T-helper 9 cell (primary cell): ENCODE measurements at places on chromosomes 7 and 10.

- DNase-seq, result no peak
Observed at GRCh38 chr7:137342828-137343261, 688 bp downstream of the PTN start.

GRCh38 chr7:18202315-18203045 is 174.8 kb upstream of the PRPS1L1 start:
- DNase-seq, result no peak

- no peak for DNase-seq
Observed at GRCh38 chr7:121180436-121181063, 148.2 kb upstream of the WNT16 start.

- DNase-seq, result no peak
Observed at GRCh38 chr10:120969219-120969645, 118.1 kb downstream of the WDR11 start.

DNA sequence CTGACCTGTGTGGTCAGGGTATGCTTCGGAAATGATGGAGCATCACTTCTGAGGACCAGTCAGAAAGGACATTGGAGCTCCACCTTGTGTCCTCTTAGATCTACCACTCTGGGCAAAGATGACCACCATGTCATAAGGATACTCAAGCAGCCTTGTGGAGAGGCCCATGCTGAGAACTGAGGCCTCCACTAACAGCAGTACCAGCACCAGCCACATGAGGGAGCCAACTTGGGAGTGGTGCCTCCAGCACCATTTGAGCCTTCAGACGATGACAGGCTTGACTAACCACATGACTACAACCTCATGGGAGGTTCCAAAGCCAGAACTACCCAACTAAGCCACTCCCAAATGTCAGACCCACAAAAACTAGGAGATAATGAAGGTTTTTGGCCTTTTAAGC is 116.0 kb downstream of the NPTX2 start:
- DNase-seq, result no peak

- DNase-seq, result no peak
Observed at GRCh38 chr7:48180981-48181380, 9.7 kb downstream of the ABCA13 start.

DNA sequence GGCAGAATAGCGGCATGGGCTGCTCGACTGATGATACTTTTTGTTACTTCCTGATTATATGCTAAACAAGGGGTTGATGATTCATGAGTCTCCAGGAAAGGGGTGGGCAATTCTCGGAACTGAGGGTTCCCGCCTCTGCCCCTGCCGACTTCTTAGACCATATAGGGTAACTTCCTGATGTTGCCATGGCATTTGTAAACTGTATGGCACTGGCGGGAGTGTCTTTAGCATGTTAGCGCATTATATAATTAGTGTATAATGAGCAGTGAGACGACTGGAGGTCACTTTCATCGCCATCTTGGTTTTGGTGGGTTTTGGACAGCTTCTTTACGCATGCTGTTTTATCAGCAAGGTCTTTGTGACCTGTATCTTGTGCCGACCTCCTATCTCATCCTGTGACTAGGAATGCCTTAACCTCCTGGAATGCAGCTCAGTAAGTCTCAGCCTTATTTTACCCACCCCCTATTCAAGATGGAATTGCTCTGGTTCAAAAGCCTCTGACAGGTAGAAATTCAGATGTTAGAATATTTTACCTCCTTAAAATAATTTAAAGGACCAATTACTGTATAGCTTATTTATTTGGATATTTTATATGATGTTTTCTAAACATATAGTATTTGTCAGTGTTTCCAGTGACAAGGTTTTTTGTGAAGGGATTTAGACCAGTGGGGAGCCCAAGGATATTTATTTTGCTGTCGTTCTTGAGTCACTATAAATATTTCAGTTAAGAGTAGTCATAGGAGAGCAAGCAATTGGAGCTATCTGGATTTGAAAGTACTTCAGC is 90.1 kb upstream of the PIK3CG start:
- no peak for DNase-seq

GRCh38 chr10:31578181-31578852 is 259.3 kb downstream of the ZEB1 start:
- no peak for DNase-seq

DNA sequence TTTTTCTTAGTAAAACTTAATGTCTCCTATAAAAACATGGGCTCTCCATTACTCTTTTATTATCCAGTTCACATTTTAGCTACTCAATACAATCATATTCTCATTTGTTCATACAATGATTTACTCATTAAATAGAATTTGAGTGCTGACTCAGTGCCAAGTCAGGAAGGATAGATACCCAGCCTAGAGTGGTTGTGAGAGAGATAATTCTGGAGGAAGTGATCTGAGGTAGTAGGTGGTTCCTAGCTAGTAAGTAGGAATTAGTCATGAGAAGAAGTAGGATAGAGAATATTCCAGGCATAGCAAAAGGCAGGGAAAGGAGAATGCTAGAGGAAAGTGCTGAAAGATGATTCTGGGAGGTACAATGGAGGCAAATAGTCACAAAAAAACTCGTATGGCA is 133.5 kb upstream of the MBL2 start:
- DNase-seq, result no peak

- no peak for DNase-seq
Observed at GRCh38 chr10:77101341-77101740, 536.3 kb downstream of the KCNMA1 start.

- DNase-seq, result no peak
Observed at GRCh38 chr7:155638366-155638765, 6.1 kb upstream of the RBM33 start.

DNA sequence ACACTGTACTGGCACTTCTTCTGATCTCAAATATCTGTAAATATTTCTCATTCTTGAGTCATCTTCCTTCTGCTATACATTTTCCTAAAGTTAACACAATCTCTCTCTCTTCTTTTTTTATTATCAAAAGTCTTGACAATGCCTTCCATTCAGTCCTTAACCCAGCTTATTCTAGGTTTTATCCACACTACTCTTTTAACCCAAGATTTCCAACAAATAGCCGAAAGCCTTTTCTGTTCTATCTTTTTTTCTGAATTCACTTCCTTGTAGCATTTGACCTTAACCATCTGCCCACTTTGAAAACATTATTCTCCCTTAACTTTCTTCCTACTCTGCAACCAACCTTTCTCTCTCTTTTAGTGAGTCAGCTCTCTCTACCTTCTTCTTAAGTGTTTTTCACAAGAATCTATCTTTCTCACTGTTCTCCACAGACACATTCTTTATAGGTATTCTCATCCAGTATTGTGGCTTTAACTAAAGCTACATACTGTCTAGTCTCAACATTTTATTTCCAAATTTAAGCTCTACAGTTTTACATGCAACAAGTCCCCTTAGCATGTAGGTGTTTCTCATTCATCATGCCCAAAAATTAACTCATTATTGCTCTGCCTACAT is 915.6 kb downstream of the KCNMA1 start:
- DNase-seq, result no peak

- no peak for DNase-seq
Observed at GRCh38 chr10:133346413-133346812, 760 bp upstream of the PRAP1 start.

DNA sequence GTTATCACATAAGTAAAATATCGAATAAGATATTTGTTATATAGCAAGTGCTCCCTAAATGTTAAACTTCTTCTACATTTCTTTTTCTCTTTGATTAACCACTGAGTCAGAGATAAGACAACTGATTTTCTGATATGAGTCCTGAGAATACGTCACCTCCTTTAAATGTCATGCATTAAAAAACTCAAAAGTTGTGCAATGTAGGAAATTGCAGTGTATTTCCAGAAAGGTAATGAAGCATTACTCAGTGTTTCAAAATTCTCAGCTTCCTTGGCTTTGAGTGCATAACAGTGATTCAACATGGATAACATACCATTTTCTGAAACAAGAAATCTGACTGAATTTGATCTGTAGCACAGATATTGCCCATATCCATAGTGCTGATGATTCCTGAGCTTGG is 155.8 kb downstream of the BMPER start:
- DNase-seq, result no peak

DNA sequence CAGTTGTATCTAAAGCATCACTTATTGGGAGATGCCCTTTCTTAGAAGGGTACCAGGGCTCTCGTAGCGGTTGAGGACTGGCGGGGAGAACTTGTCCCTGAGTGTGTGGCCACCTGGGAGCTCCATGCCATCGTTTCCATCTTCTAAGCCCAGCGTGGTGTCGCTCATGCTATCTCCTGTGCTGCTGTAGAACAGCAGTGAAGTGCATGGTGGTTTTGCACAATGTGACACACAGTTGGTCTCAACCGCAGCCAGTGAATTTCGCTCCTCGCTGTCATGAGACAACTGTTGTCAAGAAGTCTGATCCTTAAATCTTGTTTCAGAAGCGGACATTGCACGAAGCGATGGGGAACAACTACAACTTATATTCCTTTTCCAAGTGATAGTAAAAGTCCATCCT is 283.4 kb downstream of the GRID1 start:
- no peak for DNase-seq

- no peak for DNase-seq
Observed at GRCh38 chr10:51005551-51005950, 68.7 kb upstream of the PRKG1 start.

- no peak for DNase-seq
Observed at GRCh38 chr7:135391514-135391913, 118.4 kb downstream of the CNOT4 start.

DNA sequence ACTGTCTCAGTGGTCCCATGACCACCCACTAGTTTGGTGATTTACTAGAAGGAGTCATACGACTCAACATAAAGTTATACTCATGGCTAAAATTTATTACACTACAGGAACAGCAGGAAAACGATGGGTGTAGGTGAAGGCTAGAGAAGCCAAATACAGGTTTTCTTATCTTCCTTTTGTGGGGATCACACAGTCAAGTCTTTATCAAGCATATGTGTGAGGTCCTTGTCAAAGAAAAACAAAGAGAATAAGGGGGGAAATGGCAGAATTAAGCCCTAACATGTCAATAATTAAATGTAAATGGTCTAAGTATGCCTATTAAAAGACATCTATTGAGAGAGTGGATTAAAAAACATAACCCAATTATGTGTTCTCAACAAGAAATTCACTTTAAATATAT is 47.8 kb upstream of the UBN2 start:
- DNase-seq, result no peak

- no peak for DNase-seq
Observed at GRCh38 chr7:4781366-4782069, 6.1 kb downstream of the AP5Z1 start.

DNA sequence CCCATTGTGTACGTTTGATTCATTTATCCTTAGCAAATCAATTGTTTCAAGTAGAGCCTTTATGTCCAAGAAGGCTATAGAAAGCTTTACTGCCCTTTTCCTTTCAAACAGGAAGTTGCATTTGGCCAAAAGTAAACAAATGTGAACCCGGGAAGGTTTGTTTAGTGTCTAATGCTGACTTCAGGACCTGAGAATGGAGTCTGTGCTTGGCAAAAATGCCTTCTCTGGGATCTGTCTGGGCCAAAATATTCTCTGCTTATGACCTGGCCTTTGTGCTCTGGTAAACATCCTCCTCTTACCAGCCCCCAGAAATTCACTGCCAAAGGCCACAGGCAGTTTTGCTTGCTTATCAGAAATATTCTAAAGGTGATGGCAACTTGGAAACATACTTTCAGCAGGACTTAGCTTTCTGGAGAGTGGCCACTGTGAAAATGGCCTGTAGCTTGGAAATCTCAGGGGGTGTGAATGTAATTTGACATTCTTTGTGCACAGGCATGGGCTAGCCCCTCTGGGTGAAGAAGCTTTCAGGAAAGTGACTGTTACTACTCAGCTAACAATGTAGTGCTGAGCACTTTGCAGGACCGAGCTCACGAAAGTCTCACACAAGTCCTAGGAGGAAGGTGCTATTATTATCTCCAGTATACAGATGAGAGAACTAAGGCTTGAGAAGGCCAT is 199.5 kb downstream of the PTEN start:
- no peak for DNase-seq

- no peak for DNase-seq
Observed at GRCh38 chr10:84550756-84551436, 222.5 kb downstream of the CCSER2 start.

DNA sequence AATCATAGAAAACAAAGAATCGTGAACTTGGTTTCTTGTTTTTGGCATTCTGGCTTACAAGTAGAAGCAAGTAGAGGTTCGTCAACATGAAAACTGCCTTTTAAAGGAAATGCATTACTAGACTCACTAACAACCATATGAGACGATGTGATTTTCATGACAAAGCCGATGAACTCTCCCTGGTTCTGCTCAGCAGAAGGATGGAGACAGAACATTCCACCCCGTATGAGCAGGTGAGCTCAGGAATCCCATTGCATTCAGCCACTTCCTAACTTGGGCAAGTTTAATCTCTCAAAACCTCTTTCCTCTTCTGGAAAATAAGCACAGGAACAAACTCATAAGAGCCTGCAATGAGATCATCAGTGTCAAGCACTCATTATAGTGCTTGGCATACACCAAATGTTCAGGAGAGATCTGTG is 57.4 kb upstream of the SVIL start:
- no peak for DNase-seq
